Smooth muscle cell of trachea (primary cell): ENCODE measurements at places on chromosomes 2 and 18. TPM values are rescaled to one million over a fixed set of nuclear protein-coding genes. Genes with fewer than 3 reads are reported as not detected.

Gene MAPK4
- not detected in 2 replicates for total RNA-seq

Gene CYTIP
- total RNA-seq: not detected in 2 replicates

Gene SP140
- total RNA-seq: 0.33 and 0.87 TPM in 2 replicates

Gene HOXD13
- total RNA-seq: not detected in 2 replicates

Gene HAAO
- total RNA-seq: 2.3 and 6.3 TPM in 2 replicates

Gene CCDC85A
- total RNA-seq: 0.66 and 0.73 TPM in 2 replicates

Gene SOS1
- 23.5 and 30.0 TPM in 2 replicates for total RNA-seq

Gene PDE1A
- 26.5 and 75.3 TPM in 2 replicates for total RNA-seq

Gene POTEJ
- total RNA-seq: not detected in 2 replicates

Gene CHRNA1
- not detected in 2 replicates for total RNA-seq

Gene POTEI
- total RNA-seq: under 0.01 TPM in 1 of 2 replicates, not detected in the other

Gene MYCN
- not detected in 2 replicates for total RNA-seq

Gene TEKT4
- total RNA-seq: not detected in 2 replicates

Gene PKDCC
- total RNA-seq: 55.1 and 129 TPM in 2 replicates

Gene KCNS3
- total RNA-seq: 1.0 and 1.3 TPM in 2 replicates

Gene TWIST2
- 158 and 297 TPM in 2 replicates for total RNA-seq

Gene CD8B2
- not detected in 2 replicates for total RNA-seq

Gene CEBPZ
- total RNA-seq: 37.1 and 54.0 TPM in 2 replicates

Gene CDC42EP3
- 8.7 and 28.9 TPM in 2 replicates for total RNA-seq

Gene TNFAIP6
- 32.4 and 40.9 TPM in 2 replicates for total RNA-seq

Gene AQP12A
- not detected in 2 replicates for total RNA-seq

Gene RNF144A
- total RNA-seq: 0.99 and 2.0 TPM in 2 replicates

Gene SERPINB4
- total RNA-seq: not detected in 2 replicates

Gene TBR1
- total RNA-seq: under 0.01 TPM in 1 of 2 replicates, not detected in the other

Gene FBXO41
- 1.9 and 3.1 TPM in 2 replicates for total RNA-seq

Gene FASTKD2
- 46.6 and 55.6 TPM in 2 replicates for total RNA-seq

Gene GPR45
- not detected in 2 replicates for total RNA-seq

Gene RNF25
- 19.6 and 28.4 TPM in 2 replicates for total RNA-seq

Gene RAB6C
- total RNA-seq: not detected in 2 replicates

Gene SULT1C4
- under 0.01 TPM in 1 of 2 replicates, not detected in the other for total RNA-seq

Gene PIEZO2
- total RNA-seq: 0.87 and 3.0 TPM in 2 replicates

Gene UCN
- total RNA-seq: 1.5 and 1.8 TPM in 2 replicates

Gene RAB17
- 0.83 TPM in 1 of 2 replicates, not detected in the other for total RNA-seq

Gene CERS6
- 11.6 and 15.9 TPM in 2 replicates for total RNA-seq

Gene MFSD6
- total RNA-seq: 19.8 and 25.6 TPM in 2 replicates

Gene PGAP1
- 6.8 and 11.3 TPM in 2 replicates for total RNA-seq

Gene IL37
- not detected in 2 replicates for total RNA-seq

Gene ITGB1BP1
- 55.9 and 62.1 TPM in 2 replicates for total RNA-seq

Gene LYG1
- total RNA-seq: 0.17 and 0.73 TPM in 2 replicates

Gene RSAD2
- 0.44 and 0.50 TPM in 2 replicates for total RNA-seq

Gene ACADL
- total RNA-seq: 0.29 and 0.66 TPM in 2 replicates

Gene CPO
- total RNA-seq: 0.17 TPM in 1 of 2 replicates, not detected in the other

Gene SPATA3
- not detected in 2 replicates for total RNA-seq

Gene CYP20A1
- total RNA-seq: 41.5 and 69.8 TPM in 2 replicates

Gene SKOR2
- total RNA-seq: not detected in 2 replicates

Gene TMEM198
- 0.73 and 2.3 TPM in 2 replicates for total RNA-seq

Gene IL18RAP
- total RNA-seq: not detected in 2 replicates

Gene POTEC
- not detected in 2 replicates for total RNA-seq

Gene RAPGEF4
- 0.66 and 1.2 TPM in 2 replicates for total RNA-seq

Gene POTEF
- total RNA-seq: not detected in 2 replicates

Gene G6PC2
- not detected in 2 replicates for total RNA-seq

Gene PPM1B
- total RNA-seq: 16.7 and 22.8 TPM in 2 replicates
